Uterus (tissue), 4 donors: ENCODE measurements at places on chromosomes 16 and 17. TPM values are rescaled to one million over a fixed set of nuclear protein-coding genes. Genes with fewer than 3 reads are reported as not detected.

GRCh38 chr17:36888236-36888951 is 48.9 kb upstream of the LHX1 start:
- no peak for DNase-seq

GRCh38 chr16:64417711-64418227 is 704.1 kb downstream of the CDH11 start:
- no peak for DNase-seq

Gene ENPP7
- not detected for total RNA-seq

Gene SLC16A6
- not detected for total RNA-seq
